ENCODE measurements at places on chromosomes 13 and 19.

- DNase-seq, result no peak
Measured at GRCh38 chr13:97975280-97975847, 21.9 kb downstream of the IPO5 start.

DNA sequence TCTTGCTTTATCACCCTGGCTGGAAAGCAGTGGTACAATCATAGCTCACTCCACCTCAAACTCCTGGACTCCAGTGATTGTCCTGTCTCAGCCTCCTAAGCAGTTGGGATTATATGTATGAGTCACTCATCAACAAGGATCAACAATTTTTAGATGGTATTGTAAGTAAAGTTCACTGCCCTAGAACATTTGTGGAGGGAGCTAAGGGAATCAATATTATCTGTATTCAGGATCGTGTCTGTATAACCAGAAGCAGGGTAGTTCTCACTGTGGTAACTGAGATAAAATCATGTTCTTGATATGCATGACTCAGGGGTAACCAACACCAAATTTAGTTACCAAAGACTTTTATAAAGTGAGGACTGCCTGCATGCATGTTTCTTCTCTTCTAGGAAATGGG, 27.0 kb downstream of the ZMYM5 start:
- DNase-seq, result no peak

DNA sequence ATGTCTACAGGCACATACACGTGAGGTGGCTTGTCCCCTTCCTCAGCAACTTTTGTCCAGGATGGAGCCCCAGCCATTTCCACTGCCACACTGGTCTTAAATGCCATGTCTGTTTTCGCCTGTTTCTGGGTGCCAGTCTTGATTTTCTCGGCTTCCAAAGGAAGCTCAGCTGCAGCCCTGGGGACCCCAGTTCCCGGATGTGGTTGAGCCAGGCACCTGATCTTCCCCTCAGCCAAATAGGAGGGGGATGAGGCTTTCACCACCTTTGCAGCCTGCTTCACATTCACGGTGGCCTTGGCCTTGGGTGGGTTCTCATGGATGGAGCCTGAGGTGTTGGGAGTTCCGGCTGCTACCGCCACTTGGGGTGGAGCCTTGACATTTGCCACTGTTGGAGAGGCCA, 8.7 kb downstream of the IQCN start:
- no peak for DNase-seq

DNA sequence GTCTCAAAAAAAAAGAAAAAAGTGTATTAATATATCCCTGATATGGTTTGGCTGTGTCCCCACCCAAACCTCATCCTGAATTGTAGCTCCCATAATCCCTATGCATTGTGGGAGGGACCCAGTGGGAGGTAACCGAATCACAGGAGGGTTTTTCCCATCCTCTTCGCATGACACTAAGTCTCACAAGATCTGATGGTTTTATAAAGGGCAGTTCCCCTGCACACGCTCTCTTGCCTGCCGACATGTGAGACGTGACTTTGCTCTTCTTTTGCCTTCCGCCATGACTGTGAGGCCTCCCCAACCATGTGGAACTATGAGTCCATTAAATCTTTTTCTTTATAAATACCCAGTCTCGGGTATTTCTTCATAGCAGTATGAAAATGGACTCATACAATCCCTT, 17.7 kb downstream of the STK24 start:
- DNase-seq, result no peak

DNA sequence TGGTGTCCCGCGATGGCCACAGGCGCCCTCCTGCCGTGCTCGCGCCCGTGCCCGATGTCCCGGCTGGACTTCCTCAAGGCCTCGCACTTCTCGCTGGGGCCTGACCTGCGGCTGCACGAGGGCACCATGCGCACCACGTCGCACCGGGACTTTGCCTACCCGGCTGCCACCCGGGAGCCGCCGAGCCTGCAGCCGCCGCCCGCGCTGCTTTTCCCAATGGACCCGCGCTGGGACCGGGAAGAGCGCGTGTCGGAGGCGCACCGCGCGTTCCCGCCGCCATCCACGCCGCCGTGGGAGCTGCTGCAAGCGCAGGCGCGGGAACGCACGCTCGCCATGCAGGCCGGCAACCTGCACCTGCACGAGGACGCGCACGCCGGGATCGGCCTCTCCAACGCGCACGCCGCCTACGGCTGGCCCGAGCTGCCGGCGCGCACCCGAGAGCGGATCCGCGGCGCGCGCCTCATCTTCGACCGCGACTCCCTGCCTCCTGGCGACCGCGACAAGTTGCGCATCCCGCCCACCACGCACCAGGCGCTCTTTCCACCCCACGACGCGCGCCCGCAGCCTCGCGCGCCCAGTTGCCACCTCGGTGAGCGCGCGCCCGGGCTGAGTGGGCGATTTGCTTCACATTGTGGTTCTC, 12.1 kb upstream of the PEX11G start:
- peak; percentile 27 for DNase-seq

GRCh38 chr13:58704953-58705352, 1073.4 kb downstream of the PCDH17 start:
- DNase-seq, result no peak

DNA sequence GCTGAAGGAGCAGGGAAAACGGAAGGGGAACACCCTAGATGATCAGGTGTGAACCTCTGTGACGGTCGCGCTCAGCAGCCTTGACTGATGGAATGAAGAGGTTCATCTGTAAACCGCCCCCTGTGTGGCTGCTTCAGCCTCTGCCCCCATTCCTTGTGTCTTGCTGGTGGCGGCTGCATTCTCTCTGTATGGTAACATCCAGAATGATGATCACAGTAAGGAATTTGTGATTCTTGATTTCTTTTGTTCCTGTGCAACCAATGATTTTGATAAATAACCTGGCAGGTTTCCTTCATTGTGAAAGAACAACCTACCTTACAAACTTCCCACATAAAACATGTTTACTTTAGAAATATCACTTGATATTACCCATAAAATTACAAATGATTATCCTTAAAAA, 118.7 kb upstream of the MCF2L start:
- DNase-seq, result no peak

- no peak for DNase-seq
Measured at GRCh38 chr19:40584007-40584406, 7.3 kb downstream of the SHKBP1 start.

Data from stimulated activated CD8-positive, alpha-beta memory T cell treated with anti-CD3 and anti-CD28 coated beads, Interleukin-7, amount 100 ng/mL, for 24 hours (primary cell).